ENCODE measurements at places on chromosomes 5 and 9.

DNA sequence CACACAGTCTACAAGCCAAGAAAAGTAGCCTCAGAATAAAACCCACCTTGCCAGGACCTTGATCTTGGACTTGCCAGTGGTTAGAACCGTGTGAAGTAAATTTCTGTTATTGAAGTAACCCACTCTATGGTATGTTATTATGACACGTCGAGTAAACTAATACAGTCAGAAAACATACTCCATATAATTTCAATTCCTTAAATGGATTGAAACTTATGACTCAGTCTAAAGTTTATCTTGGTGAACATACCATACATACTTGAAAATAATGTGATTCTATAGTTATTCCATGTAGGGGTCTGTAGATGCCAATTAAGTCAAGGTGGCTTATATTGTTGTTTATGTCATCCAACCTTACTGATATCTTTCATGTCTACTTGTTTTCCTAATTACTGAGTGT, 950.7 kb downstream of the TLE4 start:
- DNase-seq, result no peak

GRCh38 chr5:160197341-160198144, 31.8 kb upstream of the FABP6 start:
- no peak for DNase-seq

DNA sequence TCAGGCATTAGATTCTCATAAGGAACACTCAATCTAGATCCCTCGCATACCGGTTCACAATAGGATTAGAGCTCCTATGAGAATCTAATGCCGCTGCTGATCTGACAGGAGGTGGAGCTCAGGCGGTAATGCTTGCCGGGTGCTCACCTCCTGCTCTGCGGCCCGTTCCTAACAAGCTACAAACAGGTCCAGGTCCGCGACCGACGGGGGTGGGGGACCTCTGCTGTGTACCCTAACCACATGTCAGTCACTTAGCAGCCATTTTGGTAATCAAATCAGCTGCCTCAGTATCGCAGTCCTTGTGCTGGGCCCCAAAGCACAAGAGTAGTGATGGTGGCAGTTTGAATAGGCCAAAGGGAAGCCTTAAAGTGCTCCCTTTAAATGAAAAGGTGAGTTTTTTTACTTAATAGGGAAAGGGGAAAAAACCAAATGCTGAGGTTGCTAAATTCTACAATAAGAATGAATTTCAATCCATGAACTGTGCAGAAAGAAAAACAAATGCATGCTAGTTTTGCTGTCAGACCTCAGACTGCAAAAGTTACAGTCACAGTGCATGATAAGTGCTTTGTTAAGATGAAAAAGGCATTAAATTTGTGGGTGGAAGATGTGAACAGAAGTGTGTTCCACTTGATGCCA, 67.0 kb upstream of the TNPO1 start:
- DNase-seq, result no peak

DNA sequence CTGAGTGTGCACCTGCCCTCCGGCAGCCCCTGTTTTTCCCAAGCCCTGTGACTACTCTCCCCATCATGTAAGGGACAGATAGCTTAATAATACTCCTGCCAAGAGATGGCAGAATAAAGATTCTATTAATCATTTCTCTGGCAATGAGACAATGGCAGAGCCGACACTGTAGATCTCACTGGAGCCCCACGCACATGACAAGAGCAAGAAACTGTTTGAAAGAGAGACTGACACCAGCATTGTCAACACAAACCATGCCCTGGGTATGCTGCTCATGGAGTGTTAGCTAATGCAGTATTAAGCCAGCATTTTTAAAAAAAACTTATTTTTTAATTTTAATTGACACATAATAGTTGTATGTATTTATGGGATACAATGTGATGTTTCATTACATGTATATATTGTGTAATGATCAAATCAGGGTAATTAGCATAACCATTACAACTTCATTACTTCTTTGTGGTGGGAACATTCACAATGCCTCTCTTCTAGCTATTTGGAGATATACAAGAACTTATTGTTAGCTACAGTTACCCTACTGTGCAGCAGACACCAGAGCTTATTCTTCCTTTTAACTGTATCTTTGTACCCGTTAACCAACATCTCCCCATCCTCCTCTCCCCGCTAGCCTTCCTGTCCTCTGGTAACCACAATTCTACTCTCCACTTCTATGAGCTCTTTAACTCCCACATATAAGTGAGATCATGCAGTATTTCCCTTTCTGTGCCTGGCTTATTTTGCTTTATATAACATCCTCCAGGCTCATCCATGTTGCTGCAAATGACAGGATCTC, 31.5 kb upstream of the SEMA4D start:
- DNase-seq, result no peak

GRCh38 chr5:160339406-160340130, 27.2 kb upstream of the CCNJL start:
- DNase-seq, result no peak

- no peak for DNase-seq
Measured at GRCh38 chr5:157108976-157109375, at the start of gene HAVCR2. TSS of gene HAVCR2 (minus strand) at chr5:157109044. CDS start at chr5:157108983, 61 bp downstream.
